ENCODE measurements at places on chromosomes 2 and 18. TPM values are rescaled to one million over a fixed set of nuclear protein-coding genes. Genes with fewer than 3 reads are reported as not detected.

Gene RGPD5
- total RNA-seq = 16.5 TPM

Gene DSG4
- total RNA-seq = not detected

Gene DSC3
- total RNA-seq = 0.04 TPM

Gene NXPH2
- total RNA-seq = not detected

Gene MATN3
- total RNA-seq = 0.95 TPM

Gene ACVR2A
- 6.3 TPM for total RNA-seq

Gene CCDC68
- 1.1 TPM for total RNA-seq

Gene CLEC4F
- not detected for total RNA-seq

Gene DNAH7
- total RNA-seq = 0.11 TPM

Gene MAPK4
- total RNA-seq = not detected

Gene MPP4
- 9.0 TPM for total RNA-seq

Gene TMEM163
- total RNA-seq = 2.2 TPM

Gene GCA
- 18.6 TPM for total RNA-seq

Gene RAB27B
- total RNA-seq = 0.13 TPM

Gene NAT8
- total RNA-seq = not detected

Gene TFCP2L1
- total RNA-seq = not detected

Gene GALNT14
- not detected for total RNA-seq

Gene MYO5B
- 0.14 TPM for total RNA-seq

Gene DOK1
- 15.7 TPM for total RNA-seq

Gene KCNS3
- 2.6 TPM for total RNA-seq

Gene NOL4
- not detected for total RNA-seq

Gene KCNG2
- total RNA-seq = not detected

Gene ACMSD
- total RNA-seq = not detected

Gene SULT6B1
- total RNA-seq = not detected

Gene FSIP2
- total RNA-seq = 0.07 TPM

Gene SCTR
- total RNA-seq = not detected

Gene SERPINB13
- total RNA-seq = not detected

Gene KYNU
- 0.07 TPM for total RNA-seq

Gene TET3
- total RNA-seq = 3.8 TPM

Gene LYPD6B
- not detected for total RNA-seq

Gene HIBCH
- 14.6 TPM for total RNA-seq

Gene ATOH8
- total RNA-seq = 23.8 TPM

Gene SP5
- not detected for total RNA-seq

Gene IRS1
- total RNA-seq = 0.07 TPM

Gene HOXD12
- not detected for total RNA-seq

Gene EDAR
- not detected for total RNA-seq

Gene UGT1A10
- not detected for total RNA-seq

Gene SCN9A
- total RNA-seq = 0.33 TPM

Gene ATL2
- 56.8 TPM for total RNA-seq

Gene UGT1A3
- not detected for total RNA-seq

Gene SETBP1
- total RNA-seq = 3.7 TPM

Gene RAB17
- total RNA-seq = 1.6 TPM

Gene TBC1D8
- total RNA-seq = 43.1 TPM
